ENCODE measurements at places on chromosomes 6 and 20.

GRCh38 chr6:158361961-158362669, 49.9 kb downstream of the TULP4 start:
- no peak for DNase-seq

- no peak for DNase-seq
These were observed 166.8 kb upstream of the CST7 start for GRCh38 chr20:24782301-24782700.

- DNase-seq: no peak
These were observed 443.8 kb downstream of the KIF16B start for GRCh38 chr20:16129411-16129810.

- DNase-seq: no peak
These were observed 161.5 kb downstream of the HIVEP2 start for GRCh38 chr6:142783499-142783898.

GRCh38 chr20:32509639-32510066, 75.5 kb downstream of the NOL4L start:
- no peak for DNase-seq

DNA sequence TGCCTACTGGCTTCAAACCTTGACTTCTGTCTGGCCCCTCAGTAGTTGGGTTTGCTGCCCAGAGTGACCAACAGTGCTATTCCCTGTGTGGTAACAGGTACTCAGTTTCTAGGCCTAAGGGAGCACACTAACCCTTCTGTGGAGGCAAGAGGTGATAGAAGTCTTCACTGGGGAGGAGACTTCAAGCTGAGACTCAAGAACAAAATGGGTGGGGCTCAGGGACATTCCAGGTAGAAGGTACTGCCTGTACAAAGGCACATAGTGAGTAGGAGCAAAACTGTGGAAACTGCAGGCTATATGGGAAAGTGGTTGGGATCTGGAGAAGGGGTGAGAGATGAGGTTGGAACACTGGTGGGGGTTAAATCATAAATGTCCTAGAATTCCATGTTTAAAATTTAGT, 2.3 kb upstream of the SCAND1 start:
- no peak for DNase-seq

GRCh38 chr6:37783025-37783855, 36.3 kb upstream of the ZFAND3 start:
- DNase-seq: no peak
